ENCODE measurements at places on chromosomes 16 and 17.

GRCh38 chr17:12616161-12616560, 49.5 kb upstream of the MYOCD start:
- no peak for DNase-seq

- no peak for DNase-seq
Measured at GRCh38 chr17:76537288-76537577, 276 bp downstream of the CYGB start.

- DNase-seq, result no peak
Measured at GRCh38 chr16:66135421-66135831, 231.1 kb upstream of the CDH5 start.

GRCh38 chr16:25951999-25952398, 260.2 kb downstream of the HS3ST4 start:
- no peak for DNase-seq

GRCh38 chr17:48579760-48580554, 1.8 kb upstream of the HOXB4 start:
- DNase-seq, result no peak

- DNase-seq, result peak; percentile 62
Measured at GRCh38 chr17:968812-969730, 10.5 kb downstream of the NXN start.

GRCh38 chr16:56388209-56388608, 37.1 kb downstream of the AMFR start:
- DNase-seq, result no peak

- no peak for DNase-seq
Measured at GRCh38 chr16:49534901-49535610, 161.5 kb downstream of the C16orf78 start.

DNA sequence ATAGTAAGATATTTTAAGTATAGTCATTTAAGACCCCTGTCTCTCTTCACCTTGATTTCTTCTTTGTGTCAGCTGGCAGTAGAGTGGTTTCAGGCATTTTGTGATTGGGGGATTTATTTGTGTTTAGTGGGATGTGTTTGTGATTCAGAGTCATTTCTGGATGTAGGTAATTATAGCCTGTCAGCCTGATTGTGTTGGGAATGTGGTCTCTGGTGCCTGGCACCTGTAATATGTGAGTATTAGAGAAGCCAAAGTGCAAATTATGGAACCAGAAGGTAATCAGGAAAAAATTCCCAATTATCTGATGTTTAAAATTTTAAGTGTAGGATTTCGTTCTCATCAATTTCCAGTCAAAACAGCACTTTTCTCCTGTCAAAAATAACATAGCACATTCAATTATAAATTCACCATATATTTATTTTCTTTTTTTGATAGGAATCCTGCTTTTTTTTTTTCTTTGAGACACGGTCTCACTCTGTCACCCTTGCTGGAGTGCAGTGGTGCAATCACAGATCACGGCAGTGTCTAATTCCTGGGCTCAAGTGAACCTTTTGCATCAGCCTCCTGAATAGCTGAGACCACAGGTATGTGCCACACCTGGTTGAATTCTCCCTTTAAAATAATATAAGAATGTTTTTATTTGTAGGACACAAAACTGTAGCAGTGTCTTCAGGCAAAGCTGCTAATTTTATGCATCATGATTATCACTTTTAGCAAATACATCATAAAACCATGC, 42.7 kb downstream of the ATF7IP2 start:
- no peak for DNase-seq

DNA sequence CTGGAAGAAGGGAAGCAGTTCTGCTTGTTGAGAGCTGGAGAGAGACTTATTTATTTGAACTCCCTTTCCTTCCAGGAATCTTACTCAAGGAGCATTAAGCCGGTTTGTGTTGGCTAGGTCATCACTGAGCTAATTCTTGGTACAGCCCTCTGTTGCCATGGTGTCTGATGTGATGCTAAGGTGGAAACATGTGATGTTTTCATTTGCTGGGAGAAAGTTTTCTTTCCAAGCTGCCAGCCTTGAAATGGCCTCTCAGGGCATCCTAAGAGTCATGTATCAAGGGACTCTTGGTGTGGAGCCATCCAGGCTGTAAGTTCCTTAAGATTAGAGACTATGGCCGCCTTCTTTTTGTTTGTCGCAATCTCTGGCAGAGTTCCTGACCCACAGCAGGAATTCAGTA, 4.2 kb downstream of the PSKH1 start:
- DNase-seq, result no peak

- DNase-seq, result no peak
Measured at GRCh38 chr17:75289832-75290337, 652 bp upstream of the SLC25A19 start.

DNA sequence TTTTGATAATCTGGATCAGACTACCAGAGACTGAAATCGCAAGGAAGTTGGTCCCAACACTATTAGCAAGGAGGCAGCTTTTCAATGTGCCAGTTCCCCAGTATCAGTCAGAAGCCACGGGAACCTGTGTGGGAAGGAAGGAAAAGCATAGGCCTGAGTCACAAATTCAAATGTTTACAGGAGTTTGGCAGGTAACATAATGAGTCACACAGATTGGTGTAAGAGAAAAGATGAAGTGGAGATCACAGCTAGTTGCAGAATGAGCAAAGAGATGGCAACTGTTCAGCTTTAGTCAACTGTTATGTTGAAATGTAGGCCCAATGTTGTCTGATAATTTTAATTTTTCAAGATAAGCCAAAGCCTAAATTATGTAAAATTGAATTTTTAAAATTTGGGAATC, 28.1 kb upstream of the ITGA2B start:
- peak; percentile 29 for DNase-seq

DNA sequence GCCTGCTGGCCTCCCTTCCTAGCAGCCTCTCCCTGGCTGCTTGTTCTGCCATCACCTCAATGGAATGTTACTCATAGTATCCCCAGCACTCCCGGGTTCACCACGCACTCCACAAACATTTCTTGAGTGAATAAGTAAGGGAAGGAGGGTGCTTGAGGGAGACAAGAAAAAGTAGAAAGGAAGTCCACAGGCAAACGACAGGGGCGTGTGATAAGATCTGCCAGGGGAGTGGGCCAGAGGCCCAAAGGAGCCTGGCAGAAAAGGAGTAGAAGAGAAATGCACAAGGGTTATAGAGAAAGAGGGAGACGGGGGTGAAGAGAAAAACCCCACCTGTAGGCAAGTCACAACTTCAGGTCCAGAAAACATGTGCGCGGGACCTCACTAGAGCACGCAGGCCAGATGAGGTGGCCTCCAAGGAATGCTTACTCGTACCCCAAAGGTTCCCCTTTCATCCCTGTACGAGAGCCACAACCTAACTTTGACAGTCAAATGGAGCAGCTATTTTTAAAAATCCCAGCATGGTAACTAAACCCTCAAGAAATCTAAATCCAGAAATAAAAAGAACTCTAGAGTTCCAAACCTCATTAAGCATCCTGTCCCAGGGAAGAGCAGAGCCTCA, 6.6 kb downstream of the ZDHHC7 start:
- no peak for DNase-seq

GRCh38 chr17:72640415-72641165, 451.9 kb downstream of the SLC39A11 start:
- DNase-seq, result no peak

DNA sequence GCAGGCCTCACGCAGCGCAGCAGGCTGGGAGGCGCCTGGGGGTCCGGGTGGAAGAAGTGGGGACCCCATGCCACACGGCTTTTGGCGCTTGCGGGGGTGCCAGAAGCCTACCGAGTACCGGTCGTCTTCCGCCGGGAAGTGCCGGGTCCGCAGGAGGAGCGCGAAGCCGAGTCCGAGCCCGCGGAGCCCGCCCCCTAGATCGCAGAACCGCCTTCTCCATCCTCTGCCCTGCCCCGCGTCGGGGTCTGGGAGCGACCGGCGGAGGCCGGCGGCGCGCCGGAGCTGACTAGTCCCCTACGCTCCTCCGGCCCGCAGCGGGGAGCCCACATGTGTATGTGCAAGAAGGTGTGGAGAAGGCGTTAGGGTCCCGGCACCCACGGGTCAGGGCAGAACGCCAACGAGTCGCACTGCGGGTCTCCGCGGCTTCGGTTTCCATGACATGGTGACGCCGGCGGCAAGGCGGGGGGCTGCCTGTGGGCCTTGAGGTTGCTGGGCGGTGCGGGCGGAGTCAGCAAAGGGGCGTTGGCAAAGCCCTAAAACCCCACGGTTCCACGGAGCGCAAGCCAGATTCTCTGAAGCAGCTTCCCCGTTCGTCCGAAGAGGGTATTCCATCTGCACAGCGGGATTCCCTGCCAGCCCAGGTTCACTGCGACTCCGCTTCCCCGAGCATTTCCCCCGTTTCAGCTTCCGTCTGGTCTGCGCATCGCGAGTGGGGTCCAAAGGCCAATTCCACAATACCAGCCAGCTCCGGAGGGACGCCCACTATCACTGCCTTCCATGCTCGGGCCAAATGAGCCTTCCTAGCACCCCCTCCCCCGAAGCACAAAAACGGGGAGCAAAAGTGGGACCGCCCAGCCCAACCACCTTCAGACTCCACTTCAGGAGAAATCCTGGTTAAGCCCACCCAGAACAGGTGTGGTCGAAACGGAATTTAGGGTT, 2.3 kb upstream of the LHX1 start:
- no peak for DNase-seq

DNA sequence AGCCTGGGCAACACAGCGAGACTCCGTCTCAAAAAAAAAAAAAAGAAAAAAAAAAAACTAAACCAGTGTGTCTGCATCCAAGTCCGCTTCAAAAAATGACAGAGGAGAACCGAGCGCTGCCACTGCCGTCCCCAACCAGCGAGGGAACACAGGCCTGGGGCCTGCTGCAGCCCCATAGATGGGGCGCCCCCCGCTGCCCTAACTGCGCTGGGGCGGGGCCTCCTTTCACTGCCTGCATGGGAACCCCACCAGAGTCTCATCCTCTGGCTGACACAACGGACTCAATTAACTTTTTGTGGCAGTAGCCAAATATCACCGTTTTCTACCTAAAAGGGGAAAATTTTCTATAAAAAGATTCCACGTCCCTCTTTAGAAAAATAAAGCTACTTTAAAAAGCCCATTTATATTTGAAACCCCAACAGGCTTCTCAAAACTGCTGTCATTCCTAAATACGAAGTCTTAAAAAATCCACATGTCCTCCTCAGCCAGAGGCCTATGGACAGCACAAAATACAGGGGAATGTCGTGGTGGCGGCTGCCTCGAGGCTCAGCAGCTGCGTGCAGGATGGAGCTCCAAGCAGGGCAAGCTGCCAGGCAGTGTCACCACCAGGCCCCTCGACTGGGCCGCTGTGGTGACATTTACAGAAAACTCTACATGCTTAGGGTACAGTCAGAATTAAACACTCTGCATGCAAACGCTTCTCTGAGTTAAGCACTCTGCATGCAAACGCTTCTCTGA, 30.3 kb downstream of the KLHDC4 start:
- no peak for DNase-seq

- no peak for DNase-seq
Measured at GRCh38 chr16:12002447-12003006, 26.0 kb downstream of the SNX29 start.

DNA sequence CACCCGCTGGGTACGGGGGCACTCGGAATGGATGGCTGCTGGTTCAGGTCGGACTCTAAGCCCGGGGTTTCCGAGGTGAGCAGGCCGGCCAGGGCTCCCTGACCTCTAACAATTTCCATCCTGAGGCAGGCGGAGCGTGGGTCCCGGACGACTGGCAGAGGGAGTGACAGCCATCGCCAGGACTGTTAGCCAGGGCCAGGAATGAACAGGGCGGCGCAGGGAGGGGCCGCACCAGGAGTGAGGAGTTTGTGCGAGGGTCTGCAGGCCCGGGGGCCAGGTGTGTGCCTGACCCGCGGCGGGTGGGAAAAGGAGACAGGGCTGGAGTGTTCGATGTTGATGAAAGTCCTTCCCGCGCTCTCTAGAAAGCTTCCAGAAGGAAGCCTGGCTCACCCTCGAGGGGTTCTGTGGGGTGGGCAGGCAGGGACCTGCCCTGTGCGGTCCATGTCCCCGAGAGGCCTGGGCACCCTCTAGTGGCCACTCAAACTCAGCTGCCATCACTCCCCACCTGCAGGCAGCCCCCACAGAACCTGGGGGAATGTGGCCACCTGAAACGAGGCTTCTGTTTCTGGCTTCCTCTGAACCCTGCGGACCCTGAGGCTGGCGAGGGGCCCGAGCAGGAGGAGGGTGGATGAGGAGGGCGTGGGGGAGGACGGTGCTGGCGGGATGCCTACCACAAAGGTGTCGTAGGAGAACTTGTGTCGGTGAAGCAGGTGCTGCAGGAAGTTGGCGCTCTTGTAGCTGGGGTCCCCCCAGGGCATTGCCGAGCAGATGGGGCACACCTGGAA, 8.2 kb downstream of the RNF166 start:
- DNase-seq, result no peak

- DNase-seq, result no peak
Measured at GRCh38 chr17:36461330-36462110, 25.0 kb upstream of the ZNHIT3 start.

- DNase-seq, result no peak
Measured at GRCh38 chr16:3548445-3548844, 28.8 kb downstream of the NLRC3 start.

- DNase-seq, result no peak
Measured at GRCh38 chr17:54280741-54281140, 458.0 kb downstream of the KIF2B start.

- DNase-seq, result no peak
Measured at GRCh38 chr16:49017501-49017900, 264.1 kb downstream of the CBLN1 start.

GRCh38 chr17:68087851-68088250, 52.3 kb downstream of the KPNA2 start:
- DNase-seq, result no peak

GRCh38 chr17:4527134-4527533, 28.1 kb downstream of the MYBBP1A start:
- no peak for DNase-seq

DNA sequence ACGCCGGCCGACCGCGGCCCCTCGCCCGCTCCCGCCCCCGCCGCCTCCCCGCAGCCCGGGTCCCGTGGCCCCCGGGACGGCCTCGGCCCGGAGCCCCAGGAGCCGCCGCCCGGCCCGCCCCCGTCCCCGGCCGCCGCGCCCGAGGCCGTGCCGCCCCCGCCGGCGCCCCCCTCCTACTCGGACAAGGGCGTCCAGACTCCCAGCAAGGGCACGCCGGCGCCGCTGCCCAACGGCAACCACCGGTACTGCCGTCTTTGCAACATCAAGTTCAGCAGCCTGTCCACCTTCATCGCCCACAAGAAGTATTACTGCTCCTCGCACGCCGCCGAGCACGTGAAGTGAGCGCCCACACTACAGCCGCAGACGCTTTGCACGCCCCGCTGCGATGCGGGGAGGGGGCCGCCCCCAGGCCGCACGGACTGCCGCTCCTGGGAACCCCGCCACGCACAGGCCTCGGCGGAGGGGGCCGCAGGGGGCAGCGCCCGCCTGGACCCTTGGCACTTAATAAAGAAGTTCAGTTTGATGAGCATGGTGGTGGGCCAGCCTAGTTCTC, 35.5 kb upstream of the ZC3H18 start:
- DNase-seq, result peak; percentile 24

Measured in HCT116 (cell line).